ENCODE measurements at places on chromosomes 11 and 22. TPM values are rescaled to one million over a fixed set of nuclear protein-coding genes. Genes with fewer than 3 reads are reported as not detected.

Gene IL17RA
- polyA plus RNA-seq: 9.0 TPM

Gene OR10D3
- not detected for polyA plus RNA-seq

Gene GSTT2B
- polyA plus RNA-seq: 51.2 TPM

Gene DMC1
- 0.22 TPM for polyA plus RNA-seq

Gene ZP1
- polyA plus RNA-seq: 0.48 TPM

Gene TMEM135
- polyA plus RNA-seq: 8.2 TPM

All from adrenal gland (tissue), 19 donors.